Stimulated activated CD4-positive, alpha-beta T cell treated with anti-CD3 and anti-CD28 coated beads, TNF-alpha, amount 100 ng/mL, for 24 hours (primary cell): ENCODE measurements at places on chromosomes 3 and 15.

- no peak for DNase-seq
Measured at GRCh38 chr3:184717399-184717983, 5.6 kb upstream of the MAGEF1 start.

DNA sequence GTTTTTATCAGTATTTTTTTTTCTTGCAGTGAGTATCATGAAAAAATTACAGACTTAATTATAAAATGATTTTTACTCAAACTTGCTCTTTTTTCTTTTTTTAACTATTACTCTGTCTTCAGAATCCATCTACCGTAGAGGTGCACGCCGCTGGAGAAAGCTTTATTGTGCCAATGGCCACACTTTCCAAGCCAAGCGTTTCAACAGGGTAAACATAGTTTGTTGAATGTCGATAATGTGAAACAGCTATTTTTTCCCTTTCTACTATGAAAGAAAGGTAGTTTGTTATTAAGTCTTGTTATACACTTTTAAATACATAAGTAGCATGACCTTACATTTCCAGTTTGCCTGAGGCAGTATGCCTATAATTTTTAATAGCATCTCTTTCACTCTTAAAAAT, 45.6 kb downstream of the PRKCI start:
- DNase-seq = no peak

DNA sequence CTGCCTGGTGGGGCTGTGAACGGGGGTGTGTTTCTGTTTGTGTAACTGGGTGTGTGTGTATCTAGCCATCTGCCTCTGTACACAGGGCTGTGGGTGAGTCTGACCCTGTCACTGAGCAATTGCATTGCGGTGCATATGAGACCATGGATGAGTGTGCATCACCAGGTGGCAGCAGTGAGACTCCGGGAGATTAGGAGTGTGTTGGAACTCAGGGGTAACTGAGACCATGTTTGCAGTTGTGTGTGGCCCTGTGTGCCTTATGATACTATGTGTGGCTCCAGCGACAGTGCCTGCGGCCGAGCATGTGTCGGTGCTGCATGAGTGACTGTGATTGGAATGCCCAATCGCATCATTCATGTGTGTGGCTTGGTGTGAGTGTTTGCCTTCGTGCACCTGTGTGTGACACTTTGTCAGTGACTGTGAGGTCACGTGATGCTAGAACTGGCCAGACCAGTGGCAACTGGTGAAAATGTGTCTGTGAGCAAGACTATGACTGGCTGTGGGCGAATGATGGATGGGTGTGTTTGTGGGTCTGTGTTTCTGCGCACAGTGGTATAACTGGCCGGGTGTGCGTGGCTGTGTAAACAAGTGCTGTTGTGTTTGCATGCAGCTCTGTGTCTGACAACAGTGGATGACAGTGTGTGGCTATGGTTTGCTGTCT, 14.0 kb downstream of the VILL start:
- no peak for DNase-seq

GRCh38 chr3:189276444-189277219, 104.9 kb downstream of the TPRG1 start:
- DNase-seq = no peak

DNA sequence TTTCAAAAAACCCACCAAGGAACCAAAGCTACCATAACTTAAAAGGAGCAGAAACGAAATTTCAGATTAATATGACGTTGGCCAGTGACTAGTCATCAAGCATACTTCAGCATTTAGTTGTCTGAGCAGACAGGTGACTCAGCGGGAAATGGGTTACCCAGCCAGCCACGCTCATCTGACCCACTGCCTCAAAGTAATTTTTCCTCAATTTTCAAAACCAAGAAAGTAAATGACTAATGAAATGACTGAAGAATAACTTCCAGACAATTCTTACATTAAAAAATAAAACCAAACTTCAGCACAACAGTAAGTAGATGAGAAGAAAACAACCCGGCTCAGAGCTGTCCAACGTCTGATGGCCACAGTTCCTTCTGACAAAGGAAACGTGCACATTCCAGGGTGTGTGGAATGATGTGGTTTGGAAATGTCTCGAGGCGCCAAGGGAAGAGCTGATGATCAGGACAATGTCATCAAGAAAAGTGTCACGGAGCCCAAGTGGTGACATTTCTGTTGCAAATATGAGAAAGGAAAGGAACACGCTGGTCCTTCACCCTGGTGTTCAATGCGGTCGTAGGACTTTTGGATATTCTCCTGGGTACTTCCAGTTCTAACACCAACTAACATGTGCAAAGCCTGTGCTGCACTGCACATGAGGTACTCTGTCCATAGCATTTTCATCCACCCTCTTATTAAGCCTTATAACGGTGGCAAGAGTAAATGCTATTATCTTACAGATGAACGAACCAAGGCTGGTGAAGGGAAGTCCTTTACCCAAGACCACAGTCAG, 79.1 kb downstream of the FOXP1 start:
- no peak for DNase-seq

GRCh38 chr3:188749830-188750229, 421.9 kb upstream of the TPRG1 start:
- DNase-seq = no peak

DNA sequence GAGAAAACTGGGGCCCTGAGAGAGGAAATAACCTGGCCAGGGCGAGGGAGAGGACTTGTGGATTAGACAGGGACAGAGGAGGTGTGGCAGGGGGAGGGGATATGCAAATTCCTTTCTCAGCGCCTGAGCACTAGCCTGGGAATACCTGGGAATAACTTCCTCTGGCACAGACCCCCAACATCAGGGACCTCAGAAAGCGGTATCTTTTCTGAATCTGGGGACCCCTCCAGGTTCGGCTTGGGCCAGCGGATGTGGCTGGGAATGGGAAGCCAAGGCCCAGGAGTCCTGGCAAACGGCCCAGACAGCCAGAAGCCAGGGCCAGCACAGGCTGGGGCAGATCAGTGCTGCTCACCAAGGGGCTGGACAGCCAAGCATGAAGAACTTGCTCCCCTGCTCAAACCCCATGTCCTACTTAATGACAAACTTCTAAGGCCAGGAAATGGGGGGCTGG, 9.2 kb upstream of the ACSBG1 start:
- no peak for DNase-seq

DNA sequence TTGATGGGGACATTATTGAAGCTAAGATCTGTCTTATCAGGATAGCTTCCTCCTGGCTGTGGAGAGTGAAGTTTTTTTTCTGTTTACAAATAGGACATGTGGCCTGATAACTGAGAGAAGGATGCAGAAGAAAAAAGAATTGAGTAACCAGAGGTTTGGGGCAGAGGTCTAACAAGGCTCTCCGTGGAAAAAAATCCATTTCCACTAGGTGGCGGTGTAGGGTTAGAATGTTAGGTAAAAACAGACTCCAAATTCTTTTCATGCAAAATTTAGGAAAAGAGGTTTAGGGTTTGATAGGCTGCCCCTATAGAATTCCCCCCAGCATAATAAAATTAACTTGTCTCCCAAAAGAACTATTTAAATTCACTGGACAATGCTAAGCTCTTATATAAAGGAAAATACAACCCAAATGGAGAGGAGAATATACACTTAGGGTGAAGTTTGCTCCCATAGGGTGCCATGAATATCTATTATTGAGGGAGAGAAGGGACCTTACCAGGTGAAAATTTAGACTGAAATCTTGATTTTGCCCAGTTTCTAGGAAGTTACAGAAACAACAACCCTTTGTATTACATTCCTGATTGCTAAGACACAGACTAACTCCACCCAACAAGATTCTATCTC, 1560.4 kb downstream of the OTOL1 start:
- DNase-seq = no peak

- DNase-seq = no peak
Measured at GRCh38 chr3:142595581-142595950, 627 bp upstream of the PLS1 start.

GRCh38 chr3:161401389-161401788, 30.1 kb upstream of the SPTSSB start:
- no peak for DNase-seq

DNA sequence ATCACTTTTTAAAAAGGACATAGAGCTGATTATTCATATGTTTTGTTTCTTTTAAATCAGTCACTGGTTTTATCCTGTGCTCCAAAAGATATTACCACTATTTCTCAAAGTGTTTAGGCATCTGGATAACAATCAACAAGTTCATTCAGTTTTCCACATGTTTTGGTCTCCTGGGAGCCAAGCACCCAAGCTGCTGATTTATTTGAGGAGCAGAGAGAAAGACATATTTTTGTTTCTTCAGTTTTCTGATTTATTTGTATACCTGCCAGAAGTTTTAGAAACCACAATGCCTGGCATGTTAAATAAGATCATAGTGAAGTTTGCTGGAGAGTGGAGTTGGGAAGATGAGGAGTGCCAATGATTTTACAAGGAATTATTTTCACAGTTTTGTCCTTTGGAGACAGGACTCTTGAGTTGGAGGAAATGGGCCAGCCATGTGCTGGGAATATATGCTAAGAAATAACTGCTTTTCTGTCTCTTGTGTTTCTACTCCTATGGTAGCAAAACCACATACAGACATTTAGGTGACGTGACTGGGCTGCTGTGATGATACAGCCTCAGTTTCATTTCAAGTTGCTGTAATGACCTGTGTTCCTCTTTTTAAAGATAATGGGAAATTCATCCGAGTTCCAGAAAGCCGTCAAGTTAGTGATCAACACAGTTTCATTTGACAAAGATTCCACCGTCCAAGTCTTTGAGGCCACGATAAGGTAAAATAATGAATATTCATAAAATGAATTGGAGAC, 11.7 kb downstream of the EDEM1 start:
- no peak for DNase-seq

- no peak for DNase-seq
Measured at GRCh38 chr15:98554272-98555172, 93.8 kb upstream of the IGF1R start.

GRCh38 chr3:82498186-82498585, 736.7 kb upstream of the GBE1 start:
- no peak for DNase-seq

DNA sequence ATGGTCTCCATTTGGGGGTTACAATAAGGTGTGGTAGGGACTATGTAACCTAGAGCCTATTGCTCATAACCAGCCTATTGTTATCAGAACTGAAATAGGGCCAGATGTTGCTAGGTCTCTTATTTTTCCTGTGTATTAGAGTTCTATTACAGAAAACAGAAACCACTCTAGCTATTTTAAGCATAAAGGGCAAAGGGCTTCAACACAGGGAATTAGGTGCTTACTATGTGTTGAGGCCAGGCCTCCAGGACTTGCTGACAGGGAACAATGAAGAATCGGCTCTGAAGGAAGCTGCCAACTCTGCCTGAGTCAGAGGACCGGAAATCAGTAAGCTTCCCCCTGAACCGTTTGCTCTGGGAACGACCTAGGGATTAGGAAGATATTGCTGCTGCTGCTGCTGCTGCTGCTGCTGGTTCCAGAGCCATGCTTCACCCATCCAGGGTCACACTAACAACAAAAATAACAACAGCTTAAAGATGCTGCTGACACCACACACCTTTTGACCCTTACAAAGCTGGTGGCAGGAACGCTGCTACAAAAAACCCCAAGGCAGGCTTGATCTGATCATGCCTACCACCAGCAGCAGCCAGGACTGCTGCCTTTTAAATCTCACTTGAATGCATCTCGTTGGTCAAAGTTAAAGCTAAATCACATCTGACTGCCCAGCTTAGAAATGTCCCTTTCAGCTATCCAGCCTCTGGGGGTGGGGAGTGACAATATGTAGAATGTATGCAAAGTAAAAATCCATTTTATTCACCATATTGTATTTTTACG, 276.9 kb upstream of the IL12A start:
- no peak for DNase-seq

DNA sequence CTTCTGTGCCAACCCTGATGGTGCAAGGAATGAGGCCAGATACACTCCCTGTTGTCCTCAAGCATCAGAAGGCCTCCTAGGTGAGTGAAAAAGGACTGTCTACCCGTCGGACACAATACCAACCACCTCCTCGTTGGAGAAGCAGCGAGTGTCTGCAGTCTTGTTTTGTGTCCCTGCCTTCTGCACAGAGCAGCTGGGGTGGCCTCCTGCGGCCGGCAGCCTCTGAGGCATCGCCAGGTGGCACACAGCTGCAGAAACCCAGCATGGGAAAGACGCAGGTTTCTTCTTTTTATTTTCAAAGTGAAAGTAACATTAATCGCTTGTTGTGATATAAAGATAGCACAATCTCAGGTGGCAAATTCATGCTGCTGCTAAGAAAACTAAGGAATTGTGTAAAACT, 509.9 kb downstream of the OCA2 start:
- DNase-seq = no peak

- no peak for DNase-seq
Measured at GRCh38 chr3:11455956-11456355, 183.8 kb downstream of the ATG7 start.

- peak; percentile 70 for DNase-seq
Measured at GRCh38 chr15:75578948-75579920, at the start of gene PTPN9. Gene PTPN9 (minus strand): TSS chr15:75579315. CDS start chr15:75578776, 539 bp downstream.

GRCh38 chr3:90040554-90040953, 933.1 kb downstream of the EPHA3 start:
- no peak for DNase-seq

- DNase-seq = no peak
Measured at GRCh38 chr3:82044930-82045705, 283.7 kb upstream of the GBE1 start.

GRCh38 chr15:33138000-33138399, 56.5 kb downstream of the FMN1 start:
- DNase-seq = no peak

- DNase-seq = no peak
Measured at GRCh38 chr15:65916041-65916663, 46.9 kb downstream of the RAB11A start.

GRCh38 chr15:92883163-92883875, 16.8 kb upstream of the CHD2 start:
- no peak for DNase-seq

- DNase-seq = no peak
Measured at GRCh38 chr15:88232771-88233201, 23.8 kb downstream of the NTRK3 start.

DNA sequence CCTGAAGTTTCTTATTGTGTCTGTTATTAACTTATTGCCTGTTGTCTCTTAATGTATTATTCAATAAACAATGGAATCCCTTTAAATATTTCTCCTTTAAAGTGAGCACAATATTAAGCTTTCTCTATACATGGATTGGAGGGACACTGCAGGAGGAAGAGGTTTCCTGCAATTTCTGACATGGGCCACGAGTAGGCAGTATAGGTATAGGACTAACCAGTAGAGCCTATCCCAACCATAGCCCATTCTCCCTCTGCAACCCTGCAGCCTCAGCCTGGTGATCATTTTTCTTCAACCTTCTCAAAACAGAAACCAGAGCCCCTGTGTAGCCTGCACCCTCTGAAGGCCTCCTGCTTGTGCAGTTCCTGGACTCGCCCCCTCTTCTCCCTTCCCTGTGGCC, 124.8 kb downstream of the NEK10 start:
- DNase-seq = no peak
